Hippocampal formation (tissue), 2 donors: ENCODE measurements at places on chromosomes 4 and X.

- DNase-seq = no peak
Measured at GRCh38 chr4:79217025-79217424, 108.8 kb downstream of the NAA11 start.

GRCh38 chr4:145218251-145218650, 37.9 kb upstream of the OTUD4 start:
- no peak for DNase-seq

GRCh38 chrX:48957477-48957826, at the start of gene OTUD5:
TSS of gene OTUD5 (minus strand) at chrX:48957607. CDS start at chrX:48957570, 37 bp downstream.
- DNase-seq = no peak

DNA sequence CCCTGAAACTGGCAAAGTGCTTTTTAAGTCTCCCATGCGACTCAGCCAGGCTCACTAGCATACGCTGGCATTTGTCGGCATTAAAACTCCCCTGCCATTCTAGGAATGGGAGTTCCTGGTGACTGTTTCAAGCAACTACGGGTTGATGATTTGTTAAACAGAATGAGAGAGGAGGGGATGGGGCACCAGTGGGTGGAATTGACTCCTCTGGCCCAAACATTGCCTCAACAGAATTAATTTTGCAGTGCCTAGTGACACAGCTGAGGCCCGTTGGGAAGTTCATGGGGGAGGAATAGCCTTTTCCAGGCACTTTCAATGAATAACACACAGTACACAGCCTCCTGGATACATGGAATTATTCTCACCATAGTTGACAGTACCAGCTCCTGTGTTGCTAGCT, 30.1 kb downstream of the NEUROG2 start:
- DNase-seq = no peak

DNA sequence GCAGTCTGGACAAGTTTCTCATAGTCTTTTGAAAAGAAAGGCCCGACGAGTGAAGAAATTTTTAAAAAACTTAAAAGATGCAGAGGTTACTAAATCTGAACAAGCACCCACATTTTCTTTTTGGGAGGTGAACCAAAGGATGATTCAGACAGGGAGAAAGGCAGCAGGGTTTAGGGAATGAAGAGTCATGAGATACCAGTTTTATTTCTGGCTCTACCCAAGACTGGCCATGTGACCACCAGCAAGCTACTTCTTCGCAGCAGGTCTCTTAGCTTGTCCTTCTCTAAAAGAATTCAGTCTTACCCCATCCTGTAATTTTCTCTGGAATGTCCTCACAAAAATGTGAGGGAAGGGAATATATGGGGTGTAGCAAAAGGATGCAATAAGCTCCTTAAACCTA, 37.6 kb downstream of the AMOT start:
- peak; percentile 7 for DNase-seq

DNA sequence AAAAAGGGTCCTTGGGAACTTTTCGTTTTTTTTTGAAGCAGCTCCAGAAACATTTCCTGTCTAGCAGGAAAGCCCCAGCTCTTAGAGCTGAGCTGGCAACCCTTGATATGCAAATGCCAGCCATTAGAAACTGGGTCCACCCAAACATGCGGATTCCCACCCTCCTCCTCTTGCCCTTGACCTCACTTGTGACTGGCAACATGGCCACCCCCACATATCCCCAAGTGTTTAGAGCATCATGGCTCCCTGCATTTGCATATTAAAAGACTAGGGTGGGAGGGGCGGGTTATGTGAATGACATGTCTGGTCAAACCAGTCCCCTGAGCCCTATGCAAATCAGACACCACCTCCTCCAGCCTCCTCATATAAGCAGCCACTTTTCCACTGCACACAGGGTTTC, 671.1 kb downstream of the FAT4 start:
- DNase-seq = no peak
